Cortex of kidney (tissue), 1 donor: ENCODE measurements at places on chromosomes 16 and 17.

GRCh38 chr17:28956112-28956511 lies 4.8 kb upstream of the PHF12 start:
- no peak for DNase-seq

DNA sequence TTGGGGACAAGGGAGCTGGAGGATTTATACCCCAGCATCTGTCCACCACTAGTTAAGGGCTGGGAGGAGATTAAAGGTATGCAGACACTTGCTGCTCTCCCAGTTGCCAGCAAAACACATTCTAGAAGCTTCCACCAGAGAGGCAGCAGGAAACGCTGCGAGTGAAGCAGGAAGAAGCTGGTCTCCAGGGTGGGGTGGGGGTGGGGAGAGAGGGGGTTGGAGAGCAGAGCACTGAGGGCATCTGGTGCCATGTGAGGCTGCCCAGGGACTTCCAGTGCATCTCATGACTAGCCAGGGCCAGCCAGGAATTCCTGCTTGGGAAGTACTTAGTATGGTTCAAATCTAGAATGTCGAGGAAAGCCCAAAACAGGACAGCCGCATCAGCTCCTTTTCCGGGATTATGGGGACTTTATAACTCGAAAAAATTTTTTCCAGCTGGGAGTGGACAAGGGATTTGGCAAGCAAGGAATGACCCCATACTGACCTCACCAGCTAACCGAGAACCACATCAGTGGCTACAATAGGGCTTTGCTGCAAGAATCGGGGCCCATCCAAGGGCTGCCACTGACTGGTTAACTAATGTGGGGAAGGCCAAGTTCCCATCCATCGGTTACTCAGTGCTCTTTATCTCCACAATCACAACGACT lies 26.2 kb upstream of the AXIN2 start:
- DNase-seq, result no peak

GRCh38 chr16:68332411-68333121 lies 21.7 kb downstream of the PRMT7 start:
- no peak for DNase-seq

DNA sequence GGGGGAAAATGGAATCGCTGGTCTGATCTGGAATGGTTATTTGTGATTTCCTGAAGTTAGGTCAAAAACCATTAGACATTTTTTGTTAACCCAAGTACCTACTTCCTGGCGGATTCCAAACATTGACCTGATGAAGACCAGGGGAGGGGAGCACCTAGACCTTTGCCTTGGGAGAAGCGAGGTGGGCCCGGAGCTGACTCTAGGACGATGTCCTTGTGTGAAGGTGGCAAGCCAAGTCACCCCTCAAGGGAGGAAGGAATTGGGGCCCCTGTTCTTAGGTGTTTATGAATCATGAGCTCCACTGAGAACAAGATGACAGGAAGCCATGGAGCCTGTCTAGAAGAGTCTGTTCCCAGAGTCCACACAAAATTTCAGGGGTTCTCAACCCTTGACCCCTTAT lies 204.9 kb upstream of the FOXF1 start:
- no peak for DNase-seq

DNA sequence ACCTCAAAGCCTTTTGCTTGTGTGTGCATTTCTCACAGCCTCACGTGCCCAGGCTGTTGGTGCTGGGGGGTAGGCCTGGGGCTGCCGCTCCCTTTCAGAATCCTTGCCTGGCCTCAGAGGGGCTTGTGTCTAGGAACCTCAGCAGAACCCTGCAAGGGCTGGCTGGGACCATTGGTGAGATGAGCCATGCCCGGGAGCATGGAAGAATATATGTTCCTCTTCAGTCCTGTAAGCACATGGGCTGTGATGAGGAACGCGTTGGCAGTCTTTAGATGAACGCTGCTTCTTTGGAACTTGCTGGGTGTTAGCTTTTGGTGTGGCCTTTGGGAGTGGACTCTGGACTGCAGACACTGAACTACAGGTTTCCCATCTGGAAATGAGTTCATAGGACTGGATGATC lies 32.0 kb upstream of the SLC5A10 start:
- DNase-seq, result no peak

DNA sequence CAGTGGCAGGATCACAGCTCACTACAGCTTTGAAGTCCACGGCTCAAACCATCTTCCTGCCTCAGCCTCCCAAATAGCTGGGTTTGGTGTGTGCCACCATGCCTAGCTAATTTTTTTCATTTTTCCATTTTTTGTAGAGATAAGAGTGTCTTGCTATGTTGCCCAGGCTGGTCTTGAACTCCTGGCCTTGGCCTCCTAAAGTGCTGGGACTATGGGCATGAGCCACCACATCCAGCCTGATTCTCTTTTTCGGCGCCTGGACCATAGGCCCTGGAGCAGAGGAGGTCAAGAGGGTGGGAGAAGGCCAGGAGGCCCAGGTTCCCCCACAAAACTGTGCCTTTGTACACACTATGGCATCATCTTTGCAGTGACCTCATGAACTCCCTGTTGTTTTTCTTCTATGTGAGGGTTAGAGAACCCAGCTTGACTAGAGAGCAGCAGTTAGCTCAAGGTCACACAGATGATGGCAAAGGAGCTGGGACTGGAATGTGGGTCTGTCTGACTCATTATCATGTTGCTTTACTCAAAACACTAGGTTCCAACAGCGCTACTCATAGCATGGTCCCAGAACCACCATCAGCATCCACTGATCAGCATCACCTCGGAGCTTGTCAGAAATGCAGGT lies 16.3 kb downstream of the SCN4A start:
- DNase-seq, result no peak

- no peak for DNase-seq
Observed at GRCh38 chr17:83200231-83200699, 120.9 kb downstream of the METRNL start.

GRCh38 chr17:34581446-34582184 lies 2.2 kb downstream of the TMEM132E start:
- no peak for DNase-seq

DNA sequence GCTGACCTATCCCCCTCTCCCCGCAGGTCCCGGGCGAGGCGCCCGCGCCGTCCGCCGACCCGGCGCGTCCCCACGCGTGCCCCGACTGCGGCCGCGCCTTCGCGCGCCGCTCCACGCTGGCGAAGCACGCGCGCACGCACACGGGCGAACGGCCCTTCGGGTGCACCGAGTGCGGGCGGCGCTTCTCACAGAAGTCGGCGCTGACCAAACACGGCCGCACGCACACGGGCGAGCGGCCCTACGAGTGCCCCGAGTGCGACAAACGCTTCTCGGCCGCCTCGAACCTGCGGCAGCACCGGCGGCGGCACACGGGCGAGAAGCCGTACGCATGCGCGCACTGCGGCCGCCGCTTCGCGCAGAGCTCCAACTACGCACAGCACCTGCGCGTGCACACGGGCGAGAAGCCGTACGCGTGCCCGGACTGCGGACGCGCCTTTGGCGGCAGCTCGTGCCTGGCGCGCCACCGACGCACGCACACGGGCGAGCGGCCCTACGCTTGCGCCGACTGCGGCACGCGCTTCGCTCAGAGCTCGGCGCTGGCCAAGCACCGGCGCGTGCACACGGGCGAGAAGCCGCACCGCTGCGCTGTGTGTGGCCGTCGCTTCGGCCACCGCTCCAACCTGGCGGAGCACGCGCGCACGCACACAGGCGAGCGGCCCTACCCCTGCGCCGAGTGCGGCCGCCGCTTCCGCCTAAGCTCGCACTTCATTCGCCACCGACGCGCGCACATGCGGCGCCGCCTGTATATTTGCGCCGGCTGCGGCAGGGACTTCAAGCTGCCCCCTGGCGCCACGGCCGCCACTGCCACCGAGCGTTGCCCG lies 10.3 kb downstream of the ZNF771 start:
- no peak for DNase-seq

- no peak for DNase-seq
Observed at GRCh38 chr17:29138971-29139691, 41.1 kb downstream of the MYO18A start.

DNA sequence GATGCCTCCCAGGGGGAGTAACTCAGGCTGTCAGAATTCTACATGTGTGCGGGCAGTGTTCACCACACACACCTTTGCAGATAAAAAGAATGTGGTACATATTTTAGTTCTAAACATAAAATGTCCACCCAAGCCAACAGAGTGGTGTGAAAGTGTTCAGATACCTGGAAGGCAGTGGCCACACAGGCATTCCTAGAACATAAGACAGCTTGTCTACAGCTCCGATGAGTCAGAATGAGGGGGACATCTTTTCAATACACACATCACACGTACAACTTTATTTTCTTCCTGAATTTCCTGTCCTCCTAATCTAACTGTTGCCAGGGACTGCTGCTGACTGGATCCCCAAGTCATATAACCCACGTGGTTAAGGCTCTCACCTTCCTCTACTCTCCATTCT lies 142.3 kb downstream of the ZFHX3 start:
- no peak for DNase-seq

GRCh38 chr17:3695723-3696411 lies at the start of gene P2RX5:
Gene P2RX5 (minus strand): TSS chr17:3696155. CDS start chr17:3696005, 150 bp downstream.
- DNase-seq, result no peak

GRCh38 chr17:29251184-29251583 lies 4.5 kb downstream of the CRYBA1 start:
- DNase-seq, result no peak

DNA sequence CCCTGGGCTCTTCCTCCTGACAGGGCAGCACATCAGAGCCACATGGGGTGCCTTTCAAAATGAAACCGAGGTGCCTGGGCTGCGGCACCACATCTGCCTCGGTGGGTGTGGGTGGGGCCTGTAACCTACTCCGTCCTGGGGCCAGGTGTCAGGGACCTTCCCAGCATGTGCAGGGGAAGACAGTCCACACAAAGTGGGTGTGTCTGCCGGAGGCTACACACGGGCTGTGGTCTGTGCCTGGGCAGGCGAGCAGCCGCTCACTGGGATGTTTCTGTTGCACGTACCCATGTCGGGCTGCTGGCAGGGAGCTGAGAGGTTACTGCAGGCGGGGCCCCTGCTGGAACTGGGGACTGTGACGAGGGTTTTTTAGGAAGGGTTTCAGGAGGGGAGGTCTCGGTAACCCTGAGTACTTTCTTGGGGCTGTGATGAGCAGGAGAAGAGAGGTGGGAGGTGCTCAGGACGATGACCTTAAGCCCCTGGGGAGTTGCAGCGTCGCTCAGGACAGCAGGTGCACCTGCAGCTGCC lies 351.2 kb downstream of the SEC14L1 start:
- no peak for DNase-seq

DNA sequence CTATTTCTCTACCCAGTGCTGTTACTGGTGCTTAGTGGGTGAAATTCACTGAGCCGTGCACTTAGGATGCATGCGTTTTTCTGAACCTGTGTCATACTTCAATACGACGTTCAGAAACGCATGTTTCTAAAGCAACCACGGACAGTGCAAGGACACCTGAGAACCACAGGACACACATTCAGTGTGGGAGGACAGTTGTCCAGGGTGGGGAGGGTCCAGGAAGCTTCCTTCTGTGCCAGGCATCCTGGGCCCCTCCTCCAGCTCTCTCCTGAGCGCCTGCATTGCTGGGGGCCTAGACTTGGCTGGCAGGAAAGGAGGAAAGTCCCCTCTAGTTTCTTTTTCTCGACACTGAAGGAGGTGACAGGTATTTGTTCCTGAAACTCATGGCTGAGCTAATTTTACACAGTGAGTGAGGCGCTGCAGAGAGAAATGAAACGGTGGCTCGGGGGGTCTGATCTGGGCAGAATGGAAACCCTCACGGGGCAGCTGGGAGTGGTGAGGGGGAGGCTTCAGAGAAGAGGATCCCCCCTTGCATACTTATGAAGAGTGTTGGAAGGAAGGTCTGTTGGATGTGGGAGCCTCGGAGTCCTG lies 89.9 kb downstream of the IRF8 start:
- DNase-seq, result no peak

DNA sequence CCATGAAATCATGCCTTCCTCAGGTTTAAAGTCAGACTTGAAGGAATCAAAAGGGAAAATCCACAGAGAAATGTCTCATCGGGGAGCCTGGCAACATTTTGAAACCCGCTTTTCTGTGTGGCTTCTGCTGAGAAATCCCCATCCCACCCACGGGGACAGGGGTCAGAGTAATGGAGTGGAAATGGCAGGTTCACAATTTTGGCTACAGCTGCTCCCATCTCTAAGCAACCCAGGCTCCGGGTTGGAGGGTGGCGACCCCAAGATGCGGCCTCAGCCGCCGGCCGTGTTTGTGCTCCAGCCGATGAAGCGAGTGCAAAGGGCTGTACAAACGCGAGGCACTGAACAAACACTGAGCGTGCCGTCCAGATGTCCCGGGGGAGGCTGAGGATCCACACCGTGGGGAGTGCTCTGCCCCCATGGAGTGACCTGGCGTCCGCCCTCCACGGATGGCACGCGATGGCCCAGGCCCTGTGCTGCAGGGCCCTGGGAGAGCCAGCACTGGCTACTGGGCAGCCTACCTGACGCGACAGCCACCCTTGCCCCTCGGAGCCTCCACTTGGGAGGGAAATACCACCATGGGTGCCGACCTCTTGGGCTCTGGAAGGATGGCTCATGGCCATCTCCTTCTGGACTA lies 22.2 kb downstream of the SLC43A2 start:
- no peak for DNase-seq

DNA sequence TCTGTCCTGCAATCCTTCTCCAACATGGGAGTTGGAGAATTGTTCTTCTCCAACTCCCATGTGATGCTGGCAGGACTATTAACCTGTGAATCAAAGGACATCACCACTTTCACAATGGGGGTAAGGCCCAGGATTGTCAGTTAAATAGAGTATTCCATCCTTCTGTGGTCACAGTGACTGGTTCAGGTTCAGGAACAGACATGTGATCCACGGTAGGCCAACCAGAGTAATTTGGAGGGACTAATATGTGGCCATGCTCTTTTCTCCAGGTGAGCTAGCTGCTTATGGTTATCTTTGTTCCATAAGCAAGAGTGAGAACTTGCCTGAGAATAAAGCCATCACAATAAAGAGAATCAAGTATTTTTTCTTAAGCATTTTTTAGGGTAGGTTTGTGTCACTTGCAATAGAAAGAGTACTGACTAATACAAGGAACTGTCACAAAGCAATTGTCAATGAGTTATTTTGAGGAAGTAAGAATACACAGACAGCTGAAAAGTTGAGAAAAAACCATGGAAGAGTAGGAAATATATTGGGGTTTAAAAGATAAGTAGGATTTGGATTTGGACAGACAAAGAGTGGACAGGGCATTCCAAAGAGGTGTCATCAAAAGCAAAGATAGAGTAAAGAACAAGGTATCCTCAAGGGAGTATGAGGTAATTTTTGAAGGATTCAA lies 63.4 kb downstream of the BRIP1 start:
- DNase-seq, result no peak

DNA sequence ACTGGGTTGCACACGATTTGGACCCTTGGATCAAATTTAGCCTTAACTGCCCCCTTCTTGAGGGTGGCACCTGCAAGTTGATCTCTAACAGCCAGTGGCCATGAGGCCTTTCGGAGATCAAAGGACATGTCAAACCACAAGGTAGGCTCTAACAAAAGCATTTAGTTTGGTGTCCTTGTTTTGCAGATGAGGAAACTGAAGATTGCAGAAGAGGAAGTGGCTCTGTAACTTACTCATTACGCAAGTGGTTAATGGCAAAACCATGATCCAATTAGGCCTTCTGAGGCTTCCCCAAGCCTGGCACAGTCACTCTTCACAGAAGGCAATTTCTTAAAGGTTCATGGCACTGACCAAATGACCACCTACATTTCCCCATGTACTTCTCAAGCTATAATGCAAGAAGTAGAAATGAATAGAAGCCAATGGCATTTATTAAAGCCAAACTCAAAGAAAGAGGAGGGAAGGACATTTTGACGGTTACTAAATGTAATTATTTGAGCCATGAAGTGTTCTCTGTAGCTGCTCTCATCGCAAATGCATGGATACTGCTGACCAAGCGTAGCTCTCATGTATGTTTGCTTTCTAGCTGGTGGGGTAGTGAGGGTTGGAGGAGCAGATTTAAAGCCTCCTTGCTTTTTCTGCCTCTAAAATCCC lies 32.8 kb upstream of the ABCC12 start:
- DNase-seq, result no peak

GRCh38 chr16:67246756-67247191 lies 507 bp downstream of the FHOD1 start:
- DNase-seq, result no peak
